Osteocyte (in vitro differentiated cells): ENCODE measurements at places on chromosomes 5 and 9.
A peak's percentile ranks its signal among the peaks of the same experiment; 100 is the strongest.

DNA sequence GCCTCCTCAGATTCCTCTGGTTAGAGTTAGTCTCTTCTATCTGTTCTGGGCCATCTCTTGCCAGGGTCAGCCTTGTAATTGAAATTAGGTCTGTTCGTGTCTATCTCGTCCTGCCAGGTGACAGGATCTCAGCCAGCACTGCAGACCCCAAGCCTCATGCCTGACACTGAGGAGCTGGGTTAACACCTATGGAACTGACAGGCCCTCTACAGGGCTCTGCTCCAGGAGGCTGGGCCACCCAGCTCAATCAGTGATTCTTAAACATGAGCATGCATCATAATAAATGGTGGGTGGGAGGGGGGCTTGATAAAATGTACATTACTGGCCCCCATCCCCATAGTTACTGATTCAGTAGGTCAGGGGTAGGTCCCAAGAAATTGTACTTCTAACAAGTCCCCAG is 103.4 kb downstream of the PSD2 start:
- no peak for DNase-seq

GRCh38 chr5:116038817-116039216 is 6.5 kb downstream of the ARL14EPL start:
- no peak for DNase-seq

GRCh38 chr9:30574355-30575151 is 1809.9 kb upstream of the ACO1 start:
- no peak for DNase-seq

GRCh38 chr9:134651226-134651905 is 9.8 kb downstream of the COL5A1 start:
- no peak for DNase-seq

DNA sequence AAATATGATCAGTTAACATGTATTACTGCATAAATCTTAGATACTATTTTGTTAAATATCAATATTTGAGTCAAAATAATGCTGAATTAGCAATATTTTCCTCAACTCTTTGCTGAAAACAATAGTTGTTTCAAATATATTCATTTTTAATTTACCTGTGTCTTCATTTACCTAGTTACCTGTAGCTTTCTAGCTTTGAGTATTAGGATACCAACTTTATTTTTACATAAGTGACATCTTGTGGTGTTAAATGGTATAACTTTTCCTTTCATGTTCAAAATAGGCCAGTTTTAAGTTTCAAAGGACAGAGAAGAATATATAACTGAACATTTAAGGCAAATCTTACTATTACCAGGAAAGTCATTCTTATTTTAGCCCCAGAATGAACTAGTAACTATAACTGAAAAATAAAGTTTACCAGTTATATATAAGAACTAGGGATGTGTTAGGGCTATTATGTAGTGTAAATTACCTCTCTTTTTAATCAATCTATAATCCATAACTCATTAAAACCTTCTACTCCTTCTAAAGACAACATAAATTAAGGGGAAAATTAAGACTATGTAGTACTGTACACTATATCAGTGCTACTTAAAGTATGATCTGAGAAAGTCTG is 25.3 kb downstream of the AP3B1 start:
- DNase-seq = no peak

DNA sequence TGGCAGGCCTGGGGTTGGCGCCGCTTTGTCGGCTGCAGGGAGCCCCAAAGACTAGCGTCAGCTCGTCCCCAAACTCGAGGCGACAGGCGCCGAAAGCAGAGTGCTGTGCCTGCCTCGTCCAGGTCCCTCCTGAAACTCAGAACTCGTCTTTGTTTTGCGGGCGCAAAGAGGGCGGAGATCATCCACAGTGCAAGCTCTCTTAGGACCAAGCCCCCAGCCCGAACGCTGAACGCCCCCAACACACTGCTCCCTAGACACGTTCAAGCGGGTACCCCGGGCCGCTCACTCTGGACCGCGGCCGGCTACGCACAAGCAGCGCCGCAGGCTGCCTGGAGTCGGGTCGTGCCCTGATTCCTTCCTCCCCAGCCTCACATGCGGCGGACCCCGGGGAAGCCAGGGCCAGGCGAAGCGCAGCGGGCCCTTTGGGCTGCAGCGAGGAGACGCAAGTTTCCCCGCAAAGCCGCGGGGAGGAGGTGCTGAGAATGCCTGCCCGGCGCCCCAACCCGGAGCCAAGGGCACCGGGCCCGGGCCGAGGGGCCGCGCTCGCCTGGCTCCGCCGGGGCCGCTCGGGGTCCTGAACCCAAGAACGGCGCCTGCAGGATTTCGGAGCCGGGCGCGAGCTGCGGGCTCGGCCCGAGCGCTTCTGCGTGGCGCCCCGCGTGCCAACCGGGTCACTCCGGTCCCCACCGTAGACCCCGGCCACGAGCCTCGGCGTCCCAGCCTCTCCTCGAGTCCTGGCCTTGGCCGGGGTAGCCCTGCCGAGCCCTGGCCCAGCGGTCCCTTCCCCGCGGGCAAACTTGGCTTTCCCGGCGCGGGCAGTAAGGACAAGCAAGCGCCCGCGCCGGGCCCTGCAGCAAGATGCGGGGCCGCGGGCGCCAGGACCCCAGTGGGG is 738 bp downstream of the FSTL4 start:
- DNase-seq = peak; percentile 84

- DNase-seq = no peak
These were observed 51.5 kb upstream of the SAP30L start for GRCh38 chr5:154394307-154394706.

DNA sequence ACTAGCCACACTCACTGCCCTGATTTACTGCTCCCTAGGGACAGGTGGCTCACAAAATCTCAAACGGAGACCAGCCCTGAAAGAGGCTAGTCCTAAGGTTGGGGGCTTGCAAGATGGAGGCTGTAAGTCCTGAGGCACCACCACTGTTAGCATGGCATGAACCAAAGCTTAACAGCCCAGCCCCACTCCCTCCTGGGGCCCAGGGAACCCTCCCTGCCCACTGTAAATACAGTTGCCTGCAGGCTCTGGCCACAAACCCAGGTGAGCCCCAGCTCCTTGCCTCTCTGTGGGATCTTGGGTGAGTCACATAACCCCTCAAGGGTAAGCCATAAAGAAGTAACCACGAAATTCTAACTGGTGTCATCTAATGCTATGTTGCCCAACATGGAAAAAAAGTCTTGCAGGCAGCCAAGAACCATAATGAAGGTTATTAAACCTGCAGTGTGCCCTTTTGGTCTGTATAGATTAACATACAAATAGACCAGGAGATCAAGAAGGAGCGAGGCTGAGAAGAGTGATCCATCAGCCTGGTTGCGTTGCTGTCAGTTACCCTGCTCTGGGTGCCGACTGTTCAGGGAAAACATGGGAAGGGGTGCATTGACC is 1.7 kb upstream of the POMT1 start:
- DNase-seq = no peak

- no peak for DNase-seq
These were observed 616 bp upstream of the TSPAN17 start for GRCh38 chr5:176646707-176647029.

GRCh38 chr9:106800701-106801270 is 62.2 kb upstream of the ZNF462 start:
- no peak for DNase-seq

- DNase-seq = peak; percentile 80
These were observed 1.0 kb upstream of the FOXE1 start for GRCh38 chr9:97852001-97852398.

GRCh38 chr5:62732677-62733121 is 154.1 kb downstream of the LRRC70 start:
- no peak for DNase-seq

DNA sequence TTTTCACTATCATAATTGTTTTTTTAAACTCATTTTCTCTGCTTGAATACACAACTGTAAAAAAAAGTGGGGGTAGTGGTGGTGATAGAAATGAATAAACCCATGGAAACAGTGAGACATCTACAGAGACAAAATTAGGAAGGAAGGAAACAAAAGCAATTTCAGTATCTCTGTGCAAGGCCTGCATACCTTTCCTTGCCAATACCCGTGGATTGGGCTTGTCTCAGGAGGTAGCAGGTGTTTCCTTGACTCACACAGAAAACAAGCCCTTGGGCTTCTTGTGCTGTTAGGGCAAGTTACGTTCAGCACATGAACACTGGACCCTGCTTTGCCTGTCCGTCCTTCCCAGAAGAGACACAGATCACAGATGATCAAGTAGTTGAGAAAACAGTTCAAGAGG is 372.2 kb downstream of the ZSWIM6 start:
- DNase-seq = no peak

GRCh38 chr9:70602321-70603019 is 188.0 kb upstream of the KLF9 start:
- DNase-seq = no peak

GRCh38 chr9:95757439-95757838 is 118.1 kb upstream of the ERCC6L2 start:
- no peak for DNase-seq

DNA sequence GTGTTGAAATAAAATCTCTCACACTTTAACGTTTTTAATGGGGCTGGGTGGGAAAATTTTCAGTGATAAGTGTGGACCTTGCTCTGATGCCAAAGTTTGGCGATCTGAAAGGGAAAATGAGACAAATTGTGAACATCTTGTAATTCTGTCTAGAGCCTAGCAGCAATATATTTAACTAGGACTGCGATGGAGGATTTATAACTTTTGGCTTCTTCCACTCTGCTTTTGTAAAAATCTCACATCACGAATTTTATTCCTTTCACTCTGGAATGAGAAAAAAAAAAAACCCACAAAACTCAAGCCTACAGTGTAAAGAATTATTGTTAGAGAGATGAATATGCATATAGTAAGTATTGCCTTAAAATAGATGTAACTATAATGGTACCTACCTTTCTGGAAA is 19.9 kb downstream of the CCNH start:
- no peak for DNase-seq

DNA sequence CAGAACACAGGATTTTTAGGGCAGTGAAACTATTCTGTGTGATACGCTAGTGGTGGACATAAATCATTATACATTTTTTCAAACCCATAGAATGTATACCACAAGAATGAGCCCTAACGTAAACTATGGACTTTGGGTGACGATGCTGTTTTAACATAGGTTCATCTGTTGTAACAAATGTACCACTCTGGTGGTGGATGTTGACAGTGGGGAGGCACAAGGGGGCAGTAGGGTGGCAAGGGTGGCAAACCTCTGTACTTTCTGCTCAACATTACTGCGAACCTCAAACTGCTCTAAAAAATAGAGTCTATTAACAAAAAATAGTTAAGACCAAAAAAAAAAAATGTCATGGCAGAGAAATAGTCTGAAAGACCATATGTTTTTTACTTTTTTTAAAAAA is 9.1 kb upstream of the MVB12B start:
- no peak for DNase-seq

GRCh38 chr5:133480366-133480765 is 132.0 kb downstream of the FSTL4 start:
- DNase-seq = no peak

DNA sequence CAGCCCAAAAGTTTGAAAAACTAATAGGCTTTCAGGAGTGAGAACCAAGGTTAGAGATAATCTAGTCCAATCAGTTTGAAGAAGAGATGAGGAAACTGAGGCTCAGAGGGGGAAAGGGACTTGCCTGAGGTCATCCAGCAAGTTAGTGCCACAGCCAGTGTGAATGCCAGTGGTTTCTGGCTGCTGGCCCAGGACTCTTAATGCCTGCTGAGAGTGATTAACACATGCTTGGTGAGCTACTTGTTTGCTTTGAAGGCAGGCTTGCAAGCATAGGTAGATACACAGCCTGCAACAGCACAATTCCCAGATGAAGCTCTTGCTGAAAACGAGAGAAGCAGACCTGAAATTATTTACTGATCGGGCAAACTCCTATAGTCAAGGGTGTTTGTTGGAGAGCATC is 591.6 kb upstream of the SGCD start:
- DNase-seq = no peak

- no peak for DNase-seq
These were observed 338.8 kb downstream of the ARL15 start for GRCh38 chr5:53971551-53971950.

GRCh38 chr9:20379804-20380225 is 242.5 kb downstream of the MLLT3 start:
- DNase-seq = no peak
